ENCODE measurements at places on chromosomes 1 and 21.

DNA sequence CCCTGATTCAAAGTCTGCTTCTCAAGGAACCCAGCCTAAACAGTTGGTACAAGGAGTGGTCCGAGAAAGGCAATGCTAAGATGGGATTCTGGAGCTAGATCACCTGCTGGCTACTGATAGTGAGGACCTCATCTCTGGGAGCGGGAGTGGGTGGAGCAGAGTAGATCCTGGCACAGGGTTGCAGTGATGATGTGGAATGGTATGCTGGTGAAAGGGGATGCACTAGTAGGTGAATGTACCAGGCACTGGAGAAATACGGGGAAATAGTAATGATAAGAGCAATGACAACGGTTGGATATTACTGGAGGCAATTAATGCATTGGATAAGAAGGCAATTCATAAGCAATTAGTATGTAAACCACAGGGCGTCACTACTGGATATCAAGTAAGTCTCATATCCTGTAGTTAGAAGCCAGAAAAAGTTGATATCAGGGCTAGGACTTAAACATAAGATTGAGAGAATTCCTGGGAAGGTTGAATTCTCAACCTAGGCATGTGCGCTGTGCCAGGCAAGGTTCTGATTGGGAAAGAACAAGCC is 169.2 kb upstream of the LMO4 start:
- no peak for DNase-seq

GRCh38 chr1:175511496-175511895 is 231.9 kb downstream of the TNR start:
- no peak for DNase-seq

DNA sequence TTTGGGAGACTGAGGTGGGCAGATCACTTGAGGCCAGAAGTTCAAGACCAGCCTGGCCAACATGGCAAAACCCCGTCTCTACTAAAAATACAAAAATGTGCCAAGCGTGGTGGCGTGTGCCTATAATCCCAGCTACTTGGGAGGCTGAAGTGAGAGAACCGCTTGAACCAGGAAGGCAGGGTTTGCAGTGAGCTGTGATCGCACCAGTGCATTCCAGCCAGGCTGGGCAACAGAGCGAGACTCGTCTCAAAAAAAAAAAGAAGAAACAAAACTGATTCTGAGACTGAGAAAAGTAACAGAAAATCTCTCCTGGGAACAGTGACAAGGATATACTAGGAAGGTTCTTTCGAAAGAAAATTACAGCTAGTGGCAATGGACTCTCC is 20.9 kb downstream of the USP48 start:
- no peak for DNase-seq

- no peak for DNase-seq
Observed at GRCh38 chr1:199449221-199449620, 578.3 kb upstream of the NR5A2 start.

GRCh38 chr1:44515416-44515815 is 110.4 kb downstream of the RNF220 start:
- DNase-seq: peak; percentile 12

DNA sequence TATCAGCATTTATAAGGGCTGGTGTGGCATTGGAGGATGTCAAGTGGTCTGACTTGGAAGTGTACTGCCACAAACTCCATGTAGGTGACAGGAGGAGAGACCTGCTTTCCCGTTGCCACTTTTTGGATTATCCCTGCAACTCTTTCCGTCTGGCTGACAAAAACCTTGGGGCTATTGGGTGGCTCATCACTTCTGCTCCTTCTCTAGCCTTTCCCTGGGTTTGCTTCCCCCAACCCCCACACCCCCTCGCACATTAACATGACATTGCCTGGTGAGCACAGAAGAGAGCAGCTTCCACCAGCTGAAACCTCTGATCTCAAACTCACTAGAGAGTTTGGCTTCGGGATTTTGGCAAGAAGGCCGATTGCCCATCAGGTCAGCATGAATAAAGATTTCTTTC is 39.2 kb downstream of the PROX1 start:
- no peak for DNase-seq

- no peak for DNase-seq
Observed at GRCh38 chr1:45326627-45327623, at the start of gene HPDL. Gene HPDL, plus strand, starts transcription at chr1:45326895. Its CDS starts 254 bp downstream, at chr1:45327149.

DNA sequence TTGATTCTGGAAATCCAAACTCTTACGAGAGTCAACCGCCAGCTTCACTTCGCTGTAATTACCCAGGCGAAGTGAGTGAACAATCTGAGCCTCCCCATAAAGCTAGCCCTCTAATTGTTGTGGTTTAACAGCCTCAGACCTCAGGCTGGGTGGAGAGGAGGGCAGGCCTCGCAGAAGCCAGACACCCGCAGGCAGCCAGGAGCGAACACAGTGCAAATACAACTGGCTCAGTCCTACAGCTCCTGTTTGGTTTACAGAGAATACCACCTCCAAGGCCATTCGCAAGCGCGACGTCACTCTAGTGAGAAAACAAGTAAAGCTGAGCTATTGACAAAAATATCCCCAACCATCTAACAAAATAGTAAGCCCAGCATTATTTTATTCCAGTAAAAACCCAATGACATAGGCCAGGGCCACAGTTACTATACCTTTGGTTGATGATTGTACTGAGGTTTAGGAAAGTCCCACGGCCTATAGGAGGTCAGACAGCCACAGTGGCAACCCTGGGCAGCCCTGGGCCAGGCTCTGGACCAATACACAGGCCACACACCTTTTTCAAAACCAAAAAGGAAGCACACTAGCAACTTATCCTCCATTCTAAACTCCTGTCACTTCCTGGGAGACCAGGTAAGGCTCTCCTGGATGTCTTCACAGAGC is 163.3 kb downstream of the ETS2 start:
- no peak for DNase-seq

GRCh38 chr1:38000529-38001455 is 4.5 kb downstream of the FHL3 start:
- DNase-seq: no peak

GRCh38 chr1:225700889-225701465 is 48.1 kb upstream of the ENAH start:
- no peak for DNase-seq

DNA sequence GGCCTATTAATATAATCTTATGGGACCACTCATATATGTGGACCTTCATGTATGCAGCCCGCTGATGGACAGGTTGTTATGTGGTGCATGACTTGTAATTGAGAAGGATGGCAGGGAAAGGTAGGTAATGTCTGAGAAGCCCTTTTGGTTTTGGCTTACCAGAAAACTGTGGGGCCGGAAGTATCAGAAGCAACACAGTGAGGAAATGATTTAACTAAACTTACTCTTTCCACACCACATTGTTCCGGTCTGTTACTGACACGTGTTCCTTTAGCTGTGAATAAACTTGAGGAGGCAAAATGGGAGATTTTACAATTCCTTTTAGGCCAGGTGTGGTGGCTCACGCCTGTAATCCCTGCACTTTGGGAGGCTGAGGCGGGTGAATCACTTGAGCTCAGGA is 32.4 kb downstream of the KIF1B start:
- DNase-seq: no peak

- no peak for DNase-seq
Observed at GRCh38 chr1:24501371-24502064, 1.1 kb upstream of the RCAN3 start.

DNA sequence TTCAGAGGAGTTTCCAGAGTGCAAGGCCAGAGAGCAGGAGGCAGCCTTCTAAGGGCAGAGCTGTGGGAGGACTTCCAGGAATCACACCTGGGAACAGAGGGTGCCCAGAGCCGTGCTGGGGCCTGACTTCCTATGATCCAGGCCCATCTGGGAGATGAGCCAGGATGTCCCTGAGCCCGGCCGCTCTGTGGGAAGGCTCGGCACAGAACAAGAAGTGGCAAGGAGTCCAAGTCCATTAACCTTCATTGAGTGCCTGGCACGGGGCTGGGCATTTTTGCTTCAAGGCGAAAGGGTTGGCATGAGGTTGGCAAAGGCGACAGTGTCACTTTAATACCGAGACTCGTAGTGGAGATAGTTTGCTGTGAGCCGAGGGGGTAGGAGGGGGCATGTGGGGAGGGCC is 18.2 kb downstream of the TMEM201 start:
- DNase-seq: no peak

DNA sequence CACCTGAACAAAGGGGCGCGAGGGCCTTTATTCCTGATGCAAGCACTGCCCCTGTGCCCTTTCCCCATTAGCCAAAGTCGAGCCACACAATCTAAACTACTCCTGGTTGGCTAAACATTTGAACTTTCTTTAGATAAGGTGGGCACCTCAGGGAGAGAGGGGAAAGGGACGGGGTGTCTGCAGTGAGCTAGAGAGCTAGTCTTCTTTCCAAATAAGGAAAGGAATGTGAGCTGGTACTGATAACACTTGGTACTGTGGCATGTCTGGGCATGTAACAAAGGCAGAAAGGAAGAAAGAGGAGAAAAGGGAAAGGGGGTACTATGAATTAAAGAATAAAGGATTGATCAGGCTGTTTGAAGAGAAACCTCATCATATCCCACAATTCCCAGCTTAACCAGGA is 62.8 kb downstream of the OVGP1 start:
- no peak for DNase-seq

- no peak for DNase-seq
Observed at GRCh38 chr1:157157501-157158190, 19.5 kb upstream of the ETV3 start.

- DNase-seq: no peak
Observed at GRCh38 chr1:174702011-174702410, 254.2 kb downstream of the GPR52 start.

GRCh38 chr1:222124602-222125001 is 382.7 kb upstream of the DUSP10 start:
- no peak for DNase-seq

DNA sequence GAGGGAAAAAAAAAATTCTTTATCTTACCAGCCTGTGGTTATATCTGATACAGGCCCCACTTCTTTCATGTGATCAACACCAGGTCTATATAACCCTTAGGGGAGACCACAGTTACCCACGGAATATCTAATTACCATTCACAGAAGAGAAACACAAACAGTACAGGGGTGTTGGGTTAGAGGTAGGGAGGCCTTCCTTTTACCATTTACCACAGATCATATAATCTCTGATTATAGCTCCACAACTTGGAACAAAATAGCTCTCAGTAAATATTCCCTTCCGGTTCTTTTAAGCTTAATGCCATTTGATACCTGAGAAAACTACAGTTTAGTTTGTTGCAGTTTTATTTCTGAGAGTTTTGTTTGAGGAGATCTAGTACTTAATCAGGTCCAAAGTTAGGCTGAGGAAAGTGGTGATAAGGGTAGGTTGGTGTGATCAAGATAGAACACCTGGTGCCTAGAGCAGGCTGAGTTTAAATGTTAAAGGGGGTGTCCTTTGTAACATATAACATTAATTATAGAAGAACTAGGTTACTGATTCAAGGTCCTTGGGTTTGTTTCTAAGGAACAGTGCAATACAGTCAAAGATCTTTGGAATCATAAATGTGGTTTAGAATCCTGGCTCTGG is 14.1 kb downstream of the EPB41 start:
- no peak for DNase-seq

DNA sequence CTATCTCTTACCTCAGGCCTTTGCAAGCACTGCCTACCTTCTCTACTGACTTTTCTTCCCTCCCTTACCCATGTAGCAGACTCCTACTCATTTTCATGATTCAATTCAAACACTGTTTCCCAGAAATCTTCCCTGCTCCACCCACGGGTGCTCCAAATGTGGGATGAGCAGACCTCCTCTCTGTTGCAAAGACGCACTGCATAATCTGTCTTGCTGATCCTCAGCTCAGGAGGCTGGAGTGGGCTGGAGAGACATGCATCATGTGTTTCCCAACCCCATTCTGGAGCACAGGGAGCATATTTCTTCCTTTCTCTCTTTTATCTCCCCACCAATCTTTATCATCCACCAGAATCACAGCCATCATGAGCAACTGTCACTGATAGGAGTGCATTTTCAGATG is 459.9 kb upstream of the NFIA start:
- no peak for DNase-seq

DNA sequence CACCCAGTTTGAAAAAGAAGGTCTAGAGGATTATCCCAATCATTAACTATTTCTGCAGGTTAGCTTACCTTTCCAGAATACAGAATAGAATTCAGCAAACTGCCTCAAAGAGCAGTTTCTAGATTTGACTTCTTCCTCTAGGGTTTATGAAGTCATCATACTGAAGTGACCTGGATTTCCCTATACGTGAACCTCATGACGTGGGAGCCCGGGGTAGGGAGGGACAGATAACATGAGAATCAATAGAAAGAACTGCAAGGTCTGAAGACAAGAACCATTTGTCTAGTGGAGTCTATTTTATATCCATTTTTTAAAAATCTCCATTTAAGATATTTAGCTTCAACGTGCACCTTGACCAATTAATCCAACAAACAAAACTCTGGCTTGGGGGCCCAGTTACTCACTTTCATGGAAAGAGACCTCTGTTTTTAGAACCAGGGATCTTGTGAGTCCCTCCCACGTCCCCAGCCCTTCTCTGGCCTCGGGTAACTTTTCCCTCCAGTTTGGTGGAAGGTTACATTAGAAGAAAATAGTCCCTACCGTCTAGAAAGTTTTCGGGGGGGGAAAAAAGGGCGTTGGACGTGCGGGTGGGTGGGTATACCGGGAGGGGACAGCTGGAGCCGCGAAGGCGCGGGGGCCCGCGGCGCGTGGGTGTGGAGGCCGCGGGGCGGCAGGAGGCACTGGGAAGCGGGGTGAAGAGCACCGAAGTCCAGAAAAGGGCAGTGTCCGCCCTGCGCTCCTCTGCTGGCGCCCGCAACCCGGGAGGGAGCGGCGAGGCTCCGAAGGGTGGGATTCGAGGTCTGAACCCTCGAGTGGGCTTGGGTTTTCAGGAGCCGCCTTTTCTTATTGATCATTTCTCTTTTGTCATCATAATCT is 13.8 kb upstream of the POGZ start:
- no peak for DNase-seq

DNA sequence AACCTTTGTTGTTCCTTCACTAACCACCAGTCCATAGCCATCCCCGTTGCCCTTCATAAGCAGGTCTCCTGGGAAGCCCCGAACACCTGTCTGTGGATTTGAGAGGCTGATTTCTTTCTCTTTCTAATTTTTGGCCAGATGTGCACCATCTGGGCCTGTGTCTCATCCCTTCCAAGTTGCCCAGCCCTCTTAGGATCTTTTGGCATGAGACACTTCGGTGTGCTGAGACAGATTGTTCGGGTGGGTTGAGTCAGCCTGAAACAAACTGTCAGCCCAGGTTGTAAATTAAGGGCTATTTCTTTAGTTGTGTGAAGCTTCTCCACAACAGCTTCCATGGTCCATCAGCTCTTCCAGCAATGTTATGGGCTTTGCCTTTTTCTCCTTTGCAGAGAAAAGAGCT is 1.4 kb upstream of the DNAJC11 start:
- DNase-seq: no peak

DNA sequence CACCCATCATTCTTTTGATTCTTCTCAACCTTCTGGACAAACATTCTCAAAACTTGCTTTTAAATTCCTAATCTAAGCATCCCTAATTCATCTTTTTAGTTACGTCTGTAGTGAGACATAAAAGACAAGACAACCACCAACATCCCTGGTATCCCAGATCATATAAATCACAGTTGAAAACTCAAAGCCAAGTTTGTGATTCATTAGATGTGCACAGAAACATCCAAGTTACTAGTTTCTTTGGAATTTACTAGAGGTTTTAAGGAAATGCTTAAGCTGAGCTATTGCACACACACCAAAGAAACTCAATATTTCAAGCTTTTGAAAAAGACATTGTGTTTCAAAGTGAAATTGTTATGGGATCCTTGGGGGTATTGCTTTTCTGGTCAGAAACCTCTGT is 47.6 kb downstream of the ATP6V1G3 start:
- DNase-seq: no peak

All from Panc1 (cell line).